ENCODE measurements at places on chromosomes 1 and 21.
A peak's percentile ranks its signal among the peaks of the same experiment; 100 is the strongest.

- DNase-seq = no peak
Observed at GRCh38 chr21:44740742-44741141, 29.4 kb upstream of the TSPEAR start.

DNA sequence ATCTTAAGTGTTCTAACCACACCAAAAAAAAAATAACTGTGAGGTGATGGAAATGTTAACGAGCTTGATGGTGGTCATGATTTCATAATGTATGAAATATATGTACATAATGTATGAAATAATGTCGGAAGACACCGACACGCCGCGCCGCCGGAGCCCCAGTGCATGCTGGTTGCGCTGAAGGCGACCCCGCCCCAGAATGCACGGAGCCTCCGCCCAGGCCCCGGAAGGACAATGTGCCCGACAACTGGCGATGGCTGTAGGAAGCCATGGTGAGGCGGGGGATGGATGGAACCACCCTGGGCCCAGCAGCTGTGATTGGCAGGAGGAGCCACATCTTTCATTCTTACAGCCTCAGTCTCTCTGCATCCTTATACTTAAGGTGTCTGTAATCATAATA lies 7.4 kb downstream of the OR2T10 start:
- no peak for DNase-seq

GRCh38 chr1:208028526-208028925 lies 117.6 kb upstream of the CD34 start:
- no peak for DNase-seq

DNA sequence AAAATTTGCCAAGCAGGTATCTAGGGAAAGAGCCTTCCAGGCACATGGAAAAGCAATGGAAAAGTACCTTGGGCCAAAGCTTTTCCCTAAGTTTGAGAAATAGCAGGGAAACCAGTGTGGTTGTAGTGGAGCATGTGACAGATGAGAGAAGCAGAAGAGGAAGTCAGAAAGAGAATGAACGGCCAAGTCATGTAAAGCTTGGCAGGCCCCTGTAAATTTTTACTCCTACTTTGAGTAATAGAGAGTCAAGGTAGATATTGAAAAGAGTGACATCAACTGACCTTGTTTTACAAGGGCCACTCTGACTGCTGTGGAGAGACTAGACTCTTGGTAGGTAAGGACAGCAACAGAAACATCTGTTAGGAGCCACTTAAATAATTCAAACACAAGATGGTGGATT lies 180.9 kb upstream of the PRMT6 start:
- DNase-seq = no peak

DNA sequence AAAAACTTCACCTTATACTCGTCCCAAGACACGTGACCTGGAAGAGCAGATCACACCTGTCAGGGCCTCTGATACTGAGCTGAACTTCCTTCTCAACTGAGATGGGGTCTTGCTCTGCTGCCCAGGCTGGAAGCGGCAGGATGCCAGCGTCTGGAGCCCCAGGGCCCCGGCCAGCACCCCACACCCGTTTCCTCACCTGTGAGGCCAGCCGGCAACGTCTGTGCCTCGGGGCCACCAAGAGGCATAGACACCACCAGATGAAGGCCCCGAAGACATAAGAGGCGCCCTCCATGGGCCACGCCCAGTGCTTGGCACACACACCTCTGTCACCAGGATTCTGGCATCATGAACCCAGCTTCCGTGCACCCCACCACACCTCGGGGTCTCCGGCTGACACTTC lies 8.5 kb downstream of the SDF4 start:
- no peak for DNase-seq

GRCh38 chr1:51070640-51071039 lies 31.4 kb upstream of the C1orf185 start:
- no peak for DNase-seq

GRCh38 chr21:39715804-39716397 lies 29.1 kb upstream of the IGSF5 start:
- DNase-seq = peak; percentile 42

GRCh38 chr21:34235514-34235913 lies 128.3 kb upstream of the KCNE2 start:
- DNase-seq = no peak

DNA sequence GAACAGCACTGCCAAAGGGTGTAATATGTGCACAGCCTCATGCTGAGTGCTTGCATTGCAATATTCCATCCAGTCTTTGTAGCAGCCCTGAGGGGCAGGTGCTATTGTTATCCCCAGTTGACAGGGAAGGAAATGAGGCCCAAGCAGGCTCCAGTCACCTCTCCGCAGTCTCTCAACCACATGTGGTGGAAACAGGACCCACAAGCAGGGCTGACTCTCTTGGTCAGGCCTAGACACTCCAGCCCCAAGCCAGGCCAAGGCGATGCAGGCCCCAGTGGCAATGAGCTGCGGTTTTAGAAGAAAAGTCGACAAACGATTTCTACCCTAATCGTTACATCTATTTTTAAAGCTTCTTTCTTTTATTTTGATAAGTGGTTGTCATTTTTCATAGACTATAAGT lies 52.6 kb upstream of the GADD45A start:
- DNase-seq = no peak

- DNase-seq = no peak
Observed at GRCh38 chr21:21101911-21102310, 103.7 kb downstream of the NCAM2 start.

DNA sequence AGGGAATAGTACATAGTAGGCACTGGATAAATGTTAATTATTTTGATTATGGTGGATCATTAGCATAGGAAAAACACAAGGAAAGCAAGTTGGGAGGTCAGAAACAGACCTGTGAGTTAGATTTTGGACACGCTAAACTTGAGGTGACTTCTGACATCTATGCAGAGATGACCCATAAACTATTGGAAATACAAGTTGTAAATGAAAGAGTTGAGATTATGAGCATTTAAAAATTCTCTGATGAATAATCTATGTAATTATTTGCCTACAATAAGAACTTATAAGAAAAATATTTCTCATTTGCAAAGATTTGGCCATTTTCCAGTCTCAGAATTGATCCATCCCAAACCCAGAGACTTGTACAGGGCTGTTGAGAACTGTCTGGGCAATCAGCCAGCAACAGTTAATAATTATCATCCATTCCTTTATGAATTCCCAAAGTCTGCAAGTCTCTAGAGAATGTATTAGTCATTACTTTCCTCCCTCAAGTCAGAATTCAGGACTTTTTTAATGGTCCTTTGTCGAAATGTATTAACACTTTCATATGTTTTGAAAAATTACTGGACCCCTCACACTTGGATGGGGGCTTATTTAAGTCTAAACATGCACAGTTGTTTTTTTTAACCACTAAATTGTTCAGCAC lies 19.4 kb upstream of the SLAMF6 start:
- DNase-seq = no peak

GRCh38 chr1:115323366-115324004 lies 14.6 kb downstream of the NGF start:
- DNase-seq = no peak
